ENCODE measurements at places on chromosomes 2 and 18.

DNA sequence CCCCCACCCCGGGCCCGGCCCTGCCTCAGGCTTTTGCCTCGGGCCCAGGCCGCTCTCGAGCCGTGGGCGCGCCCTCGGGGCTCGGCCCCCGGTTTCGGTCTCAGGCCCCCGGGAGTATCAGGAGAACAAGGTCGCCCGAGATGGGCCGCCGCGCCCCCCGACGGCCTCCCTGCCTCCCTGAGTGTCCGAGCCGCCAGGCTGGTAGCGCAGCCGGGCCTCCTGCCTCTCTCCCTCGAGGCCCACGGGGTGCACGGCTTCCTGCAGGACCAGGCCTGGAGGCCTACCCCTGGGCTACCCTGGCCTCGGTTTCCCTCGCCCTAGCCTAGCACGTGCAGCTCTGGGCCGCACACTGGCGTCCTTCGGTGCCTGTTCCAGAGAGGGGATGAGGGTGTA lies 8.4 kb downstream of the GBX2 start:
- no peak for DNase-seq

DNA sequence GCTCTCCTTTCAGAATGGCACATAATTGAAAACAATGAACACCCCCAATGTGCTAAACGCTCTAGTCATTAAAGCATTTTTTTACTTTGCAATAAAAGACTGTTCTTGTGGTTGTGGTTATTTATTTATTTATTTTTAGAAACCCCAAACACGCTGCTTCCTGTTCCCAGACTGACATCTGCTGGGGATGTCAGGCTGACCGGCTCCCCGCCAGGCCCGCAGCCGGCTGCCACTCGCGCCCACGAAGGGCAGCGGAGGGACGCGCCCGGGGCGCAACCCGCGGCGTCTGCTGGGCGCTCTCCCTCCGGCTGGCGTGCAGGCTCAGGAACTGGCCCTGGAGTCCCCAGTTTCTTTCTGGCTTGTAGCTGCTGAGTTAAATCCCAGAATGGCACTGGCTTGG lies 83.1 kb upstream of the SP3 start:
- DNase-seq: no peak

DNA sequence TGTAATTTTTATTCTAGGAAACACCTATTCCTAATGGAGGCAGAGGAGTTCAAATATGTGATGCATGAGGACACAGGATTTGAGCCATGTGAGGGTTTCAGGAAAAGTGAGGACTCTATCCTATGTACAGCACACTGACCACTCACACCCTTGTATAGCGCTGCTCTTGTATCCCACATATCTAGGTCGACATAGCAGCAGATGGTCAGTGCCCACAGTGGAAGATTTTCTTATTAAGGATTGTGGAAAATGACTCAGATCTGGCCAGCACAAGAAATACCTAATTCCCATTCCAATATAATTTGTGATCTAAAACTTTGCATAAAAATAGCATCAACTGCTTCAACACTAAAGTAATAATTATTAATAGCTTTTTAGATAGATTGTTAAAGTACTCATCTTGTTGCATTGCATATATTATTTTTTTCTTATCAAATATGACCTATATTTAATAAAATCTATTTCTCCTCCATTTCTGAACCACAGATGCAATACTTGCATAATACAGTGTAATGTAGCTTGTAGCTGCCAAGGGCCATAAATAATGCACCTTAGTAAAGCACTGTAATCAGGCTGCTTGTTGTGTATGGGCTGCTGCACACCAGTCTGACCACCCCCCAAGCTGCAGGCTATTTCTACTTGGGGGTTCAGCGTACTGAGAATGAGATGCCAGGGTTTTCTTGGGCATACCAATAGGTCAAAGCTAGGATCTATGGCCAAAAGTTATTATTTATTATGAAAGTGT lies 442.2 kb upstream of the CWC22 start:
- no peak for DNase-seq

GRCh38 chr2:113305146-113305545 lies 26.4 kb upstream of the PAX8 start:
- no peak for DNase-seq

DNA sequence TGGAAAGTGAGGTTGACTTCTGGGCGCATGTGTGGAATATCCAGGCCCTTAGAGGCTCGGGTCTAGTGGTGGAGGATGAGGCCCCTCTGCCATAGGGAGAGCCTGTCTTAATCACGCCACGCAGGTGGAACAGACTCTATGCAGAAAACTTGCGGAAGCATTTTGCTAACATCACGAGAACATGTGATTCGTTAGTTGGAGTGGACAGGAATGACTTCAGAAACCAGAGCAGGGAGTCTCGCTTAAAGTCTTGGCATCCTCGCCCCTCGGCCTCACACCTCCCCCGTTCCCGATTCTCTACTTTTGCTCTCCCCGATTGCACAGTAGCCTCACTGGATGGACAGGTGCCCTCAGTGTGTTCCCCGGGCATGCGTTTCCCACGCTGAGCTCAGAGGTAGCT lies 333.4 kb downstream of the GBX2 start:
- DNase-seq: no peak

DNA sequence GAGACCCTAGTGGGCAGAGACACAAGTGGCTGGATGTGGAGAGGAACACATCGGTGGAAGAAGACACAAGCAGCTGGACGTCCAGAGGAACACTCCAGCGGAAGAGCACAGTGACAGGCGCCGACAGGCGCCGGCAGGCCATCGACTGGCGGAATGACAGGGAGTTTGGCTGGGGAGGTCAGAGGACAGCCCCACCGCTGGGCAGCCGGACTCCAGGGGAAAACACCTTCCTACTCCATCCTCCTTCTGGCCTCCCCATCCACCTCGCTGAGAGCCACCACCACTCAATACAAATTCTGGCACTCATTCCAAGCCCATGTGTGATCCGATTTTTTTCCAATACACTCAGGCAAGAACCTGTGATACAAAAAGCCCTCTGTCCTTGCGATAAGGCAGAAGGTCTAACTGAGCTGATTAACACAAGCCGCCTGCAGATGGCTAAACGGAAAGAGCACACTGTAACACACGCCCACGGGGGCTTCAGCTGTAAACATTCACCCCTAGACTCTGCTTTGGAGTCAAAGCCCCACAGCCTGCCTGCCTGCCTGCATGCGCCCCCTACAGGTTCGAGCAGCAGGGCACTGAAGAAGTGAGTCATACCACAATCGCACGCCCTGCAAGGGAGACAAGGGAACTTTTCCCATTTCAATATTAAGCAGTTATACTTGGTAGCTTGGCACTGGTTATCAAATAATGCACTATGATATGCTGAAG lies 50.2 kb upstream of the LRP1B start:
- DNase-seq: peak; percentile 4

DNA sequence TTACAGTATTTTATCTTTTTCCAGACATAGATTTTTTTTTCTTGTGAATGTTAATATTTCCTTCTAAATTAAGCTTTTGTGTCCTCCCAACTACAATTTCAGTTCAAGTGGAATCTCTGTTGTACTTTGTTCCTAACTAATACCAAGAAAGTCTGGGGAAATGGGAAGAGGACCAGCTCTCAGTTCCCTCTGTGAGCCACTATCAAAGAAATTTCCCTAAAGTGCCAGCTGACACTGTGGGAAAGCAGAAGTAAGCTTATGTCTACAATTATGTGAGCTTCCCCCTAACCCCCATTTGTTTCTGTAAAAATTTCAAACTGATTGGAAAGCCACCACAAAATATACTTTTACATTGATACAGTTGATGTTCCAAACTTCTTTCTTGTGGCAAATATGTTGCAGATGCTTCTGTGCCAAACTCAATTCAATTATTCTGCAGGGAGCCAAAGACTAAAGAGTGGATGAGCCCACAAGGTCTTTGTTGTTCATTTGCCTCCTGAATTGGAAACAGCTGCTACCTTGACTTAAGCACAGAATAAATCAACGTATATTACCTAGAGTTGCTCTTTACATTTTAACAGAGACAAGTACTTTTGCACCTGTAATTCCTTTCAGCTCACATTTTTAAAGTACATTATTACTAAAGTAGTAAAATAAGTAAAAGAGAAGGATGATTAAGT lies 306.6 kb downstream of the PTH2R start:
- DNase-seq: no peak

- no peak for DNase-seq
Measured at GRCh38 chr2:42788-43187, 3.5 kb downstream of the FAM110C start.

Measured in stimulated activated naive CD8-positive, alpha-beta T cell treated with anti-CD3 and anti-CD28 coated beads, Interleukin-15, Interleukin-2, amounts not matched to agents 100 U/mL and 50 U/mL, for 24 hours (primary cell).